CD4-positive, alpha-beta memory T cell (primary cell): ENCODE measurements at places on chromosomes 3 and 15.

GRCh38 chr15:83320404-83320803 is 35.9 kb upstream of the BNC1 start:
- DNase-seq = no peak
- no peaks in the 10 kb centered on the region for H3K27me3 ChIP-seq
- H3K4me1 ChIP-seq = no peaks in the 10 kb centered on the region

DNA sequence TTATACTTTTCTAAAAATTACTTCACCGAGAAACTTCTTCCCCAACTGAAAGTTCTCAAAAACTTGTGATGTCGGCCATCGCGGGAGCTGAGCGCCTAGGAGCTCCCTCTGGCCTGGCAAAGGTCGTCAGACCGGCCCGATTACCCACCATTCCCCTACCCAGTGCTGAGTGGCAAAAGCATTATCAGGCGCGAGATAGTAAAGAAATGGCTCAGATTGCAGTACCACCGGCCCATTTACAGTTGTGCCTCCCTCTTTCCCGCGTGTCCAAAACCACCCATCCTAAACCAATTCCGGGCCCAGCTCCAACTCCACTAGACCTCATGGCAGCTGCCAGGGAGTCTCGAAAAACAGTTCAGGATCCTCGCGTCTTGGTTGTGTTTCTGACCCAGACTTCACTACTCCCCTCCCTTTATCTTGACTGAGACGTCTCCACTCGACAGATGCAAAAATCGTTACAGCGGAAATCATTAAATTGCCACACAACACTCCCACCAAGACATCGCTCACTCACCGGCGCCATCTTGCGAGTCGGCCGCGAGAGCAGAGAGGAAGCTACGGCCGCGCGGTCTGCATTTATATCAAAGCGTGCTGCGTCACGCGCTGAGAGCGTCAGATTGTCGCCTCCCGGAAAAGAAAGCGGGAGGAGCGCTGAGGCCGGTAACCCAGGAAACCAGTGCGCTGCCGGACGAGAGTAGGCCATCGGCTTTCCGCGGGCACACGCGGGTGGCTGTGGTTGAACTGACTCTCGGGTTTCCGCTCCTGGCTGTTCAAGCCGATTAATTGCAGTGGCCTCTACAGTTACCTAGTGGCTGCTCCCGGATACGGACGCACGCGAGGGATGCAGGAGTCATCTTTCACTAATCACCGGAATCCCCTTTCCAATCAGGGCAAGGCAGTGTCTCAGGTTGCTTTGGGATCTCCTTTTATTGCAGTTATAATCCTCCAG is at the start of gene RPL22L1:
Gene RPL22L1, minus strand, starts transcription at position 551 of the 949 bp plus-strand sequence. Its CDS starts 28 bp downstream, at position 523.
- peak within 1 kb of the TSS; percentile 92 for H3K4me3 ChIP-seq
- no peaks in the 10 kb centered on the region for H3K27me3 ChIP-seq
- H3K27ac ChIP-seq = peak within 1 kb of the TSS; percentile 82

GRCh38 chr3:147416931-147417330 is 7.8 kb downstream of the ZIC1 start:
- H3K27me3 ChIP-seq = peaks cover 25% of the 10 kb centered on the region
- H3K4me3 ChIP-seq = no peak overlapping the region
- no peak for DNase-seq
- H3K36me3 ChIP-seq = no peaks in the 10 kb centered on the region
- no peak overlapping the region for H3K27ac ChIP-seq

- no peaks in the 10 kb centered on the region for H3K27me3 ChIP-seq
- no peak for DNase-seq
- H3K36me3 ChIP-seq = no peaks in the 10 kb centered on the region
- no peak overlapping the region for H3K4me3 ChIP-seq
- H3K4me1 ChIP-seq = peaks cover 19% of the 10 kb centered on the region
These were observed 32.2 kb downstream of the GPD1L start for GRCh38 chr3:32138545-32139104.

- no peaks in the 10 kb centered on the region for H3K4me1 ChIP-seq
- DNase-seq = no peak
- H3K4me3 ChIP-seq = no peak overlapping the region
These were observed 65.6 kb downstream of the CCDC33 start for GRCh38 chr15:74301583-74302361.

- no peaks in the 10 kb centered on the region for H3K36me3 ChIP-seq
- peak; percentile 34 for DNase-seq
- H3K4me3 ChIP-seq = no peak overlapping the region
- peaks cover 3% of the 10 kb centered on the region for H3K4me1 ChIP-seq
These were observed 10.7 kb downstream of the IGF1R start for GRCh38 chr15:98658831-98659699.

DNA sequence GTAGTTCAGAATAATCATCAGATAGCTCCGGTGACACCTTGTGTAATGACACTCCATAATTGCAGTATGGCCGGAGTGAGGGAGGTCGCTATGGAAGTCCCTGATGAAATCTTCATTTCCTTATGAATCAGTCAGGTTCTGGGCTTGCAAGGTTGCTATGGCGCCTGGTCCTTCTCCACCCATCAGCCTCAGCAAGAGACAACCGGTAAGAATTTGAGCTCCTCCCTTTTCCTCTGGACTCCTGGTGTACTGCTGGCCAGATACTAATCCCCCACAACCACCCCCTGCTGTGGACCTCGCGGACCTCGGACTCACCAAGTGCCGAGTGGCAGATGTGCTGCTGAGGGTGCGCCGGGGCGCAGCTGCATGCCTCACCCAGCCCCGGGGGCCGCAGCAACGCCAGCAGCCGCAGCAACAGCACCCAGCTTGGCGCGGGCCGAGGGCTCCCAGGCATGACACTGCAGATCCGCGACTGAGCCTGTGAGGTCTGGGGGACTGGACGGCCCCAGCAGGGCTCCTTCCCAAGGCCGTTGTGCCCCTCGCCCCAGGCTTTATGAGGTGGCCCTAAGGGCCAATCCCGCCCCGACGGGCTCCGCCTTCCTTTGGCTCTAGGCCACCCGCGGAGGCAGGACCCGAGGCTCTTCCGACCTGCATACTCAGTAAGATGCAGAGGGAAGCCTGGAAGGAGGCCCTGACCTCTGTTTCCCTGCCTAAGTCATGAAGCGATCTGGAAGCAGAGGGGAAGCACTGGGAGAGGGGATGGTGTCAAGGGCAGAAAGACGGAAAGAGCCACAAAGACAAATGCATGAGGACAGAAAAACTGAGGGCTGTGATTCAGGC is at the start of gene TIMP4:
Gene TIMP4, minus strand, starts transcription at position 526 of the 840 bp plus-strand sequence. Its CDS starts 72 bp downstream, at position 454.
- no peak for DNase-seq
- no peaks in the 10 kb centered on the region for H3K4me1 ChIP-seq
- H3K36me3 ChIP-seq = no peaks in the 10 kb centered on the region
- H3K27me3 ChIP-seq = no peaks in the 10 kb centered on the region
- H3K4me3 ChIP-seq = no peak within 1 kb of the TSS
- H3K27ac ChIP-seq = no peak within 1 kb of the TSS

GRCh38 chr15:101811902-101812301 is at the start of gene OR4F15:
TSS of gene OR4F15 (plus strand) at chr15:101812202. CDS start at chr15:101818187, 5,985 bp downstream.
- H3K27me3 ChIP-seq = no peaks in the 10 kb centered on the region
- no peak within 1 kb of the TSS for H3K27ac ChIP-seq
- no peak for DNase-seq
- H3K4me1 ChIP-seq = no peaks in the 10 kb centered on the region
- no peak within 1 kb of the TSS for H3K4me3 ChIP-seq

- no peaks in the 10 kb centered on the region for H3K36me3 ChIP-seq
- no peak overlapping the region for H3K27ac ChIP-seq
- DNase-seq = no peak
- no peaks in the 10 kb centered on the region for H3K4me1 ChIP-seq
These were observed 50.8 kb upstream of the PPIB start for GRCh38 chr15:64213646-64214045.

DNA sequence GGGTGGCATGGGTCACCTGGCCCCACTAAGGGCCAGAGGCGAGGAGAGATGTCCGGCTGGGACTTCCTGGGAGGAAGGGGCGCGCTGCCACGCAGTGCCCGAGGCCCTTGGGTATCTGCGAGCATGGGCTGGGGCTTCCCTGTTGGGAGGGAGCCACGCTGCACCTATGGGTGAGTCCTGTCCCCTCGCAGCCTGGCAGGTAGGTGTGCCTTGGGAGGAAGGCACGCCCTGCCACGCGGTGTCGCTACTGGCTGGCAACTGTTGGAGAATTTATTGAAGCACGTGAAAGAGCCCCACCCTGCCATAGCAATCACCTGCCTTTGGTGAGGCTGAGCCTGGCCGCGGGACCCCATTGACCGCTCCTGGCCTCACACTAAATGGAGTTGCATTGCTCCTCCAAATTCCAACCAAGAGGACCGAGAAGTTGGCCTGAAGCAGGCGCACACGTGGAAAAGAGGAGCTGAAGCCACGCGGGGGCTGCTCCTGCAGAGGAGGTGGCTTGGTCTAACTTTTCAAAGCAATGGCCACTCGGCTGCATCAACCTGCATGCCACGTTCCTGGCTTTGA is 134.2 kb downstream of the TJP1 start:
- DNase-seq = no peak
- no peaks in the 10 kb centered on the region for H3K36me3 ChIP-seq

DNA sequence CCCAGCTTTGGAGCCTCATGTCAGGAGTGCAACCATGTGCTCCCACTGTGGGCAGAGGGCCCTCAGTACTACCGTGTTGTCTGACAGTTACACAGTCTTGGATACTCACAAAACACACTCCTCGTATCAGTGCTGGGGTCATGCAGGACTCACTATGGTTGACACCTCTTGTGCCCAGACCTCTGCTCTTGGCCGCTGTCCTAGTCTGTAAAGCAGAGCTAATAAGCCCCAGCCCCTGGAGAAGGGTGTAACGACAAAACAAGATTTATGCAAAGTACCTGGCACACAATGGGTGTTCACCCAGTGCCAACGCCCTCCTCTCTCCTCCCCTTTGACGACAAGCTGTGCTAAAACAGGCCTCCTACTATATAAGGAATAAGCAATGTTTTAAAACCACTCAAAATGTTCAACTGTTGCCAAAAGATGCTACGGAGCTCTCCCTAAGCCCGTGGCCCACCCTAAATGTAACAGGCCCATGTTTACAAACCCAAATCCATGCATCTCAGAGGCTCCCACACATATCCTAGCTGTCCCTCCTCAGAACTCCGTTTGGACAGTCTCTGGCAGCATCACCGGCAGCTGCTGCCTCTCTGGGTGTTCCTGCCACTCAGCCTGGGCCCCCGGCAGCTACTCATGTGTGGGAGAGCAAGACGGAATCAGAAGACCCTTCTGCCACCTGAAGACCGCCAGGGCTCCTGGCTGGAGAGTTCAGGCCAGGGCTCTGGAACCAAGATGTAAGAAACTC is 65.8 kb downstream of the MRPL46 start:
- H3K36me3 ChIP-seq = no peaks in the 10 kb centered on the region
- no peak for DNase-seq
- H3K27ac ChIP-seq = no peak overlapping the region
- H3K27me3 ChIP-seq = no peaks in the 10 kb centered on the region
- H3K4me1 ChIP-seq = no peaks in the 10 kb centered on the region
- H3K4me3 ChIP-seq = no peak overlapping the region

DNA sequence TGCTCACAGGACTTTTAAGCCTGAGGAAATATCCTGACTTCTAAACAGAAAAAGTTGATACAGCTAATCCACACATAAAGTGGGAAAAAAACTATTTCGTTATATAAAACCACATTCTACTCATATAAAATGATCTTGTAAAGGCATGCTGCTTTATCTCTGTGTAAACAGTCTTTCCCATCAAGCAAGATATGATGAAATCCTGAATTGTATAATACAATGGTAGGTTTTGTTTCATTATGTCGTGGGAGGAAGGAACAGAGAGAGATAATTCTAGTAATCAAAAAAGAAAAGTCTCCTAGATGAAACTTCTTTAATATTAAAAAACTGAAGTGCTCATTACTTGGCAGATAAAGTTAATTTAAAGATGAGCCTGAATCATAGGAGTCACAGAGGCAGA is 92.6 kb upstream of the SNTN start:
- no peak overlapping the region for H3K27ac ChIP-seq
- H3K27me3 ChIP-seq = no peaks in the 10 kb centered on the region
- H3K36me3 ChIP-seq = no peaks in the 10 kb centered on the region
- H3K4me3 ChIP-seq = no peak overlapping the region
